NCI-H187 treated with DMSO at 0.1 percent for 48 hours (cell line): ENCODE measurements at places on chromosomes 16 and 17.

DNA sequence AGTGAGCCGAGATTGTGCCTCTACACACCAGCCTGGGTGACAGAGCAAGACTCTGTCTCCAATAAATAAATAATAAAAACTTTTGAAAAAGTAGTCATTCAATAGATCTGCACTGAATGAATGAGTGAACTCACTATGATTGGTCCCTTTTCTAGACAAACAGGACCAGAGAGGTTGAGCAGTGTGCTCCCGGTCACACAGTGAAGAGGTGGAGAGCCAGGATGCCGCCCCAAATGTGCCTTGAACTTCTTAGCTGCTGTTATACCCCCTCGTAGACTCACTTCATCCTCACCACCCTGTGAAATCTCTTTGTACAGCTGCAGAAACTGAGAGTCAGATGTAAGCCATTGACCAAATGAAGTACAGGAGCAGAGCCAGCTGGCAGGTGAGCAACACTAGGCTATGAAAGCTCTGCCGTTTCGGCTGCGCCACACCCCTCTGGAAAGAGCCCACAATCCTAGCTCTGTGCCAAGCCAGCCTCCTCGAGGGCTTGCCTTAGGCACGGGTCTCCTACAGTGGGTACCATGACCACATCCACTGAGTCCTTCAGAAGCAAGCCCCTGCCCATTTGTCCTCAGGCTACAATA lies 7.8 kb upstream of the KIAA0513 start:
- no peak for DNase-seq

DNA sequence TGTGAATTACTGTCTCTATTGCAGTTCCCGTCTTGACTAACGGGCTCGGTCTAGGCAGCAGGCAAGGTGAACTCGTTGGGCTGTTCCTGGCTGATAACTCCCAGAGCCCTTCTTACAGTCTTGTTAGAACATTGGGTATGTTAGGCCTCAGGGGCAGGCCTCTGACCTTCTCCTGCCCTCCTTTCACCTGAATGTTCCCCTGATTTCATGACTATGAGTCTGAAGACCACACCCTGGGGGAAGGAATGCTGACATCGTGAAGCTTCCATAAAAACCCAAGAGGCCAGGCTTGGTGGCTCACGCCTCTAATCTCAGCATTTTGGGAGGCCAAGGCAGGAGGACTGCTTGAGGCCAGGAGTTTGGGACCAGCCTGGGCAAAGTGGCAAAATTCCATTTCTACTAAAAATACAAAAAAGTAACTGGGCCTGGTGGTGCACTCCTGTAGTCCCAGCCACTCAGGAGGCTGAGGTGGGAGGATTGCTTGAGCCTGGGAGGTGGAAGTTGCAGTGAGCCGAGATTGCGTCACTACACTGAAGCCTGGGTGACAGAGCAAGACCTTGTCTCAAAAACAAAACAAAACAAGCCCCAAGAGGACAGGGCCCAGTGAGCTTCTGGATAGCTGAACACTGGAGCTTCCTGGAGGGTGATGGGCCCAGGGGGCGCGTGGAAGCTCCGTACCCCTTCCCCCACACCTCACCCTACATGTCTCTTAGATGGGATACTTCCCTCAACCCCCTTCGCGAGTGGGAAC lies 47.8 kb upstream of the FBXO47 start:
- DNase-seq: no peak

DNA sequence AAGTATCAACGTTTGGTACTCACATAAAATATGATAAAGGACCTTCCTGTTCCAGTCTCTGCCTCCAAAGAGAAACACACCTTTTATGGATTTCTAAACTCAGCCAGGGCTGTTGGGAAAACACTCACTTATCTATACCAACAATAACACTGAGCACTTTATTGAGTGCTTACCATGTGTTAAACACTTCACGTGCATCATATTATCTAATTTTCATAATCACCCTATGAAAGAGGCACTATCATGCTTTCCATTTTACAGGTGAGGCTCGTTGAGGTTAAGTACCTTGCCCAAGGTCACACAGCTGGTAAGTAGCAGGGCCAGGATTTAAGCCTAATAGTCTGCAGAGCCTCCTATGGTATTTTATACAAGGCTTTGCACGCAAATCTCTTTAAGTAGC lies 251.5 kb upstream of the SOX9 start:
- DNase-seq: no peak

DNA sequence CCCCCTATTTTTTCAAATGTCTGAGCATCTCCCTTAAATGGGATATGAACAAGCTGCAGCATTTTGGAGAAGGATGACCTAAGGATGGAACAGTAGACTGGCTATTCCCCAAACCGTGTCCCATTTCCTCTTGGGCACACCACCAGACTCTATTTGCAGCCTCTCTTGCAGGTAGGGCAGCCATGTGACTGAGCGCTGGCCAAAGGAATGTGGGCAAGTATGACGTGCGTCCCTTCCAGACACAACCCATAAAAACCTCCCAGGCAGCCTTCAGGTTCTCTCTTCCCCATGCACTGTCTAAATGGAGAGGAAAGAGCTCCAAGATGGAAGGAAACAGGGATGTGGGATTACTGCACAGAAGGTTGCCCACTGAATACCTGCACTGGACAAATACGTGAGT lies 149.7 kb downstream of the CCT6B start:
- DNase-seq: no peak

DNA sequence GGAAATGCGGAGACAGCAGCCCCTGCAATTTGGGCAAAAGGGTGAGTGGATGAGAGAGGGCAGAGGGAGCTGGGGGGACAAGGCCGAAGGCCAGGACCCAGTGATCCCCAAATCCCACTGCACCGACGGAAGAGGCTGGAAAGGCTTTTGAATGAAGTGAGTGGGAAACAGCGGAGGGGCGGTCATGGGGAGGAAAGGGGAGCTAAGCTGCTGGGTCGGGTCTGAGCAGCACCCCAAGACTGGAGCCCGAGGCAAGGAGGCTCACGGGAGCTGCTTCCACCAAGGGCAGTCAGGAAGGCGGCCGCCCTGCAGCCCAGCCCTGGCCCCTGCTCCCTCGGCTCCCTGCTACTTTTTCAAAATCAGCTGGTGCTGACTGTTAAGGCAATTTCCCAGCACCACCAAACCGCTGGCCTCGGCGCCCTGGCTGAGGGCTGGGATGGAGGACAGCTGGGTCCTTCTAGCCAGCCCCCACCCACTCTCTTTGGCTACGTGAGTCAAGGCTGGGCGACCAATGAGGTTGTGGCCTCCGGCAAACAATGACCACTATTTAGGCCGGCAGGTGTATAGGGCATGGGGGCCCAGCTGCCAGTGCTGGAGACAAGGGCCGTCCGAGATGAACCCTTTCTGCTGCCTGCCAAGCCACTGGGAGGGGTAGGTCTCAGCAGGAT lies 507 bp downstream of the SERPINF1 start:
- no peak for DNase-seq

DNA sequence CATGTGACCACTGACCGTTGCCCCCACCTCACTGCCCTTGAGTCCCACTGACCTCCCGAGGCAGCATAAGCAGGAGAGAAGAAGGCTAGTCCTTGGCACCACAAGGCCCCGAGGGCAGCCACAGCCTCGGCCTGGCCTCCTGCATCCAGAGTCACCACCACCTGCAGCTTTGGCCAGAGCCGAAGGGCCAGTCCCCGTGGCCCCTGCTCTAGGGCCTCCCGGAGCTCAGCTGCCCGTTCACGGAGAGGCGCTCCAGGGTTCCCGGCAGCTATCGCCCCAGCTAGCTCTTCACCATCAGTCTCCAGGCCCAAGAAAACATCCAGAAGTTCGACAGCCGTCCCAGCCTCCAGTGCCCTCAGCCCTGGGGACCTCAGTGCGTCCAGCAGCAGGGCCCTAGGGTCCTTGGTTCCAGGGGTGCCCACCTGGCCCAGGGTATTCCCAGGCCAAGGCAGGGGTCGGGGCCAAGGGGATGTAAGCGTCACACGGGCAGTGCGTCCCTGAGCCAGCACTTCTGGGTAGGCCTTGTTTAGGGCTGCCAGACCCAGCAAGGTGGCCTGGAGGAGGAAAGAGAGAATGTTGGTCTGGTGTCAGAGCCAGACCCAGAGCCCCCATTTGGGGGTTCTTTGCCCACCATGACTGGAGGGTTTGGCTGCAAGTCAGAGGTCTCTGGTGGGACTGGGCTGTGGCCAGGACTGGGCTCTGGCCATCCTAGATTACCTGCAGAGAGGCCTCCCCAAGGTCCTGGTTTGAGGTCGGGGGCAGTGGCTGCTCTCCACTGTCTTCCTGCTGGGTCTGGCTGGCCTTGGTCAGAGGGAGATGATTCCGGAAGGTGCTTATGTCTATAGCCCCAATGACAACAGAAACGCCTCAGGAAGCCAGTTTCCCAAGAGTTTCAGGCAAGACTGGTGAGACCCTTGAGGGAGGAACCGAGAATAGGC lies 1.8 kb downstream of the GHDC start:
- no peak for DNase-seq

DNA sequence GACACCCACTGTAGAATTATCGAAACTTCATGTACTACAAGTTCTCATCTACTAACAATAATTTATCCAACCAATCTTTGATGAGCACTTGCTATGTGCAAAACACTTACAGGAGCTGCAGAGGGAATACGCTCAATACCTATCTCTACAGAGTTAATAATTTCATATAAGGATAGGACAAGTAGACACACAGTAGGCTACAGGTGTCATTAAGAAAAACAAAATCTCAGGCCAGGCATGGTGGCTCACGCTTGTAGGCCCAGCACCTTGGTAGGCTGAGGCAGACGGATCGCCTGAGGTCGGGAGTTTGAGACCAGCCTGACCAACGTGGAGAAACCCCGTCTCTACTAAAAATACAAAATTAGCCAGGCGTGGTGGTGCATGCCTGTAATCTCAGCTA lies 91.3 kb upstream of the PLEKHM1 start:
- no peak for DNase-seq
